NCI-H510A (cell line): ENCODE measurements at places on chromosomes 5 and 9.

- DNase-seq: no peak
These were observed 9.7 kb downstream of the FGFR4 start for GRCh38 chr5:177096162-177097015.

DNA sequence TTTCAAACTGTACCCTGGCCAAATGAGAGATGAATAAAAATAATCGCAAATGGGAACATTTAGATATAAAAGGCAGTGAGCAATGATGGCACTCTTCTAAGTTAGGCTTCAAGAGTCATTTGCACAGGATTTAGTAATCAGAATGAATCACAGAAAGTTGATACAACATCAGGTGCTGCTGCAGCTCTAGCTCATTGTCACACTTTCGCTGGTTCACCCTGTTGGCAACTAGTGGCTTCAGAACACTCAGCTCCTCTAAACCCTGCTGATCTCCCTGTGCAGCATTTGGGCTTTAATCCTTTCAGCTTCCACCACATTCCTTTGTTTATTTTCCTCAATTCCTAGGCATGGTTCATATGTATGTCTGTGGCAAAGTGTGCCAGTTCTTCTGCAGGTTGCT, 2071.2 kb upstream of the CDH6 start:
- DNase-seq: no peak

GRCh38 chr5:35694481-35694880, 76.8 kb downstream of the SPEF2 start:
- DNase-seq: no peak

DNA sequence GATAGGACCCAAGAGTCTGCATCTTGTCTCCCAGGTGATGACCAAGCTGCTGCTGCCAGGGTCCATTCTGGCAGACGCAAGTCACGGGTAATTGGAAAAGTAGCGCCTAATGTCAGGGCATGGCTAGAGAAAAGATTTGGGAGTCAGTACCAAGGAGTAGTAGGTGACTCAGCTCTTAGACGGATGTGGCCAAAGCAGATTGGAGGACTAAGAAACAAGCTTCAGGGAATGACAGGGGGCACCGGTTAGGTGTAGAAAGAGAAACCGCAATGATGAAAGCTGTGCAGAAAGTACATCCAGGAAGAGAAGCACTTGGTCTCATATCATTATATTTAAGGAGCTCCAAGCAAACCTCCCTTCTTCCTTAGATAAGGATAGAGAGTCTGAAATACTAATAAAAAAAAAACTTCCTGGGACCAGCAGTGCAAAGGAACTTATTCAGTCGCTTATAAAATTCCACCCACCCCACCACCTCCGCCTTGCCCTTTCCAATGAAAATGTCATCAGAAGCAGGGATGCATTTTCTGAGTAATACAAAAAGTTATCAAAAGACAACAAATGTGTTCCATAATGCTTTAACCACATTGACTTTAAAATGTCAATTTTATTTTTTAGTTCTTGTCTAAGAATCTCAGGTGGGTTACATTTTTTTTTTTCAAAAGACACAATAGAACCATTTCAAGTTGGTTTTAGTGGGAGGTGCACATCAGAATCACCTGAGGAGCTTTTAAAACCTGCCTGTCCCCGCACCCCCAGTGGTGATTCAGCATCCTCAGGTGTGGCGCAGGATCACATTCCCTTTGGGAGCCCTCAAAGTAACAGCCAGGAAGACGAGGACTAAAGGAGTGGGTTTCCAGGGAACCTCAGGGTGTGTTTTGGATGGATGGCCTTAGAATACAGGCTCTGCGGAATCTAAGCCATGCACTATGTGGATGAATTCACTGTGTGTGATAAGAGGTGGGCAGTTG, 31.2 kb downstream of the PTPN3 start:
- no peak for DNase-seq

- no peak for DNase-seq
These were observed 320.4 kb upstream of the KLF4 start for GRCh38 chr9:107809871-107810460.

DNA sequence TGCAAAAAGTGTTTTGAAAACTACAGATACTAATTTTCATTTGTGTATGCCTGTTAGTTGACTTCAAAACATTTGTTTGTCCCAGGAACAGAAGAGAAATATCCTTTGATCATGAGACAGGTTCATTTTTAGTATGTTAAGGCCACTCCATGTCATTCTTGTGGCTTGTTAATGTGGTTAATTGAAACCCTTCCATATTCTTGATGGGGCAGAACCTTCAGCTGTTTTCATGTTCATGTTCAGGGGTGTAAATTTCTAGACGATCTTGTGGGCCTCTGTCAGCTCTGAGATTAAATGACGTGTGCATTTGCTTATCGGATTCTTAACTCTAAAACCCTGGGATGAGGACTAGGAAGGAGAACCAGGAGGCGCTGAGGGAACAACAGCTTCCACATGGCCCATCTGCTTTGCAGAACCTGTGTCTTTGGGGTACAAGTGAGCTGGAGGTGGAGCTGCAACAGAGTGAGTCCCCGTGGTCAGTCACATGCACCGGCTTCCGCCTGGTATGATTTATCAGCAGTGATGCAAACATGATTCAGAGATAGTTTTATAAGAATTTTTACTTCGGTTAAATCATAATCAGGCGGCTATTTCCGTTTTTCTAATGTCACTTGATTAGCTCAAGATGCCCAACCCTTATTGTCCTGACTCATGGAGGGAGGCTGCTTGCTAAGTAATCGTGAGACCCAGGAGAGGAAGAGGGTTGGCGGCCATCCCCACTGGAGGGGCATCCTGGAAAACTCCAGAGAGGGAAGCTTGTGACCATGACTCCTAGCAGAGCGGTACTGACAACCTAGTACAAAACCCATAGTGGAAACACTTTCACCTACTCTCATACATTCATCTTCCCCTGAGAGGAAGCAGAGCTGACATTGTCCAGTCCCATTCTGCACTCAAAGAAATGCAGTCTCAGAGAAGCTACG, 138.4 kb downstream of the C9orf152 start:
- DNase-seq: no peak

DNA sequence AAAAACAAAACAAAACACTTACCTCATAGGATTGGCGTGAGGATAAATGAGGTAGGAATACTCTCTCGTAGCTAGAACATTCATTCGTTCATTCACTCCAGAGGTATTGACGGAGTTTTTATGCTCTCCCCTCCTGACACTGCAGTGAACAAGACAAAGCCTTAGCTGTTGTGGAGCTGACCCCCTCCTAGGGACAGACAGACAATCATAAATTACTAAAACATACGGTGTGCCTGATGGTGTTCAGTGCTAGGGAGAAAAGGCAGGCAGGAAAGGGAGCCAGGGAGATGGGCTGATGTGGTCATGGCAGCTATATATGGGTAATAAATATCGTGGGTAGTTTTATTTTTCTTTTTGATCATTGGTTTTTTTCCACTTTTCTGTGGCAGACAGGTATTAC, 5.7 kb upstream of the BRD3 start:
- DNase-seq: no peak

GRCh38 chr5:54742417-54742891, 224.9 kb downstream of the SNX18 start:
- no peak for DNase-seq

GRCh38 chr5:40652441-40653220, 27.1 kb upstream of the PTGER4 start:
- DNase-seq: no peak

DNA sequence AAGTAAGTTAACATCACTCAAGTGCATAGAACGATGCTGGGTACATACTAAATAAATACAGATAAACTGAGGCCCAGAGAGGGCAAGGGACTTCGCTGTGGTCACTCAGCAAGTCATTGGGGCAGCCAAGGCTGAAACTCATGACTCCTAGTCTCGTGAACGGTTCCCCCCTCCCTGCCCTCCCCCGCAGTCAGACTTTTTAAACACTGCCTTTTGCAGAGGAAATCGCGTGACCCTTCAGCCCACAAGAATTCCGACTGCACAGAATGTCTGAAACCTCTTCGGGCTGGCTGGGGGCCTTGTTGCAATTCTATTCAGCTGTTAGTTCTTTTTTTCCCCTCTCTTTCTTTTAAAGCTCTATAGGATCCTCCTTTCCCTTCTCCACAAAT, 28.1 kb downstream of the NEK6 start:
- DNase-seq: no peak

GRCh38 chr9:130073373-130073772, 19.7 kb downstream of the GPR107 start:
- DNase-seq: no peak
